ENCODE measurements at places on chromosomes 2 and 18. TPM values are rescaled to one million over a fixed set of nuclear protein-coding genes. Genes with fewer than 3 reads are reported as not detected.

- peak; percentile 33 for DNase-seq
Measured at GRCh38 chr2:178908810-178909209, 101.6 kb upstream of the TTN start.

DNA sequence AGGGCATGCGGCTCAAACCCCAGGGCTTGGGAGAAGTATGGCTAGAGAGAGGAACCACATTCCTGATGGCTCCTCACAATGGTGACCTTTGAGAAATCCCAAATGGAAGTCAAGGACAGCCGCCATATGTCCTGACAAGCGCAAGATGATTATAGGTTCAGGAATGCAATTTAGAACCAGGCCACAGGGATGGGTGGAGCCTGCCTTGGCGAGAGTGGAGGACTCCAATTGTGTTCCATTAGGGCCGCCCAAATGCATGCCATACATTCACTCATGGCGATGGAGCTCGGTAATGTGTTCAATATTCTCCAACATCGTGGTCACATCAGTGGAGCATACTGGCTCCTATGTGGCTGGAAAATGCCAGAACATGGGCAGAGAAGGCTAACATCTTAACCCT, 662.9 kb upstream of the ID2 start:
- DNase-seq: no peak

Gene PROM2
- 0.54 TPM for total RNA-seq

Gene TRIM43
- total RNA-seq: not detected

Gene SNORC
- 2.1 TPM for total RNA-seq

GRCh38 chr2:207235621-207236020, 69.9 kb upstream of the KLF7 start:
- DNase-seq: no peak
